Esophagus squamous epithelium (tissue), 5 donors: ENCODE measurements at places on chromosomes 5 and 9.

DNA sequence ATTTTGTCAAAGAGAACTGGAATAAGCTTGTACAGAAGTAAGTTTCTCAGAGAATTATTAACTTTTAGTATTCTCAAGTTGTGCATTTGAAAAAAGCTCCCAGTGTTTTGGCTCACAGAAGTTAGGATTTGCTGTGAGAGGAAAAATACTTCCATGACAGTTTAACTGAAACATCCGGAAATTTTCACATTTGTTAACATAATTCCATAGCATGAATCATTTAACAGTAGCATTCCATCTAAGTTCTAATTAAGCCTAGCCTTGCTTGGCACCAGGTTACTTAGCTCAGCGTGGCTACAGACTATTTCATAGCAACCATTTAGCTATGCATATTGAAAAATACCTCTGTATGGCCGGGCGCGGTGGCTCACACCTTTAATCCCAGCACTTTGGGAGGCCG lies 90.8 kb downstream of the LNPEP start:
- no peak for DNase-seq

DNA sequence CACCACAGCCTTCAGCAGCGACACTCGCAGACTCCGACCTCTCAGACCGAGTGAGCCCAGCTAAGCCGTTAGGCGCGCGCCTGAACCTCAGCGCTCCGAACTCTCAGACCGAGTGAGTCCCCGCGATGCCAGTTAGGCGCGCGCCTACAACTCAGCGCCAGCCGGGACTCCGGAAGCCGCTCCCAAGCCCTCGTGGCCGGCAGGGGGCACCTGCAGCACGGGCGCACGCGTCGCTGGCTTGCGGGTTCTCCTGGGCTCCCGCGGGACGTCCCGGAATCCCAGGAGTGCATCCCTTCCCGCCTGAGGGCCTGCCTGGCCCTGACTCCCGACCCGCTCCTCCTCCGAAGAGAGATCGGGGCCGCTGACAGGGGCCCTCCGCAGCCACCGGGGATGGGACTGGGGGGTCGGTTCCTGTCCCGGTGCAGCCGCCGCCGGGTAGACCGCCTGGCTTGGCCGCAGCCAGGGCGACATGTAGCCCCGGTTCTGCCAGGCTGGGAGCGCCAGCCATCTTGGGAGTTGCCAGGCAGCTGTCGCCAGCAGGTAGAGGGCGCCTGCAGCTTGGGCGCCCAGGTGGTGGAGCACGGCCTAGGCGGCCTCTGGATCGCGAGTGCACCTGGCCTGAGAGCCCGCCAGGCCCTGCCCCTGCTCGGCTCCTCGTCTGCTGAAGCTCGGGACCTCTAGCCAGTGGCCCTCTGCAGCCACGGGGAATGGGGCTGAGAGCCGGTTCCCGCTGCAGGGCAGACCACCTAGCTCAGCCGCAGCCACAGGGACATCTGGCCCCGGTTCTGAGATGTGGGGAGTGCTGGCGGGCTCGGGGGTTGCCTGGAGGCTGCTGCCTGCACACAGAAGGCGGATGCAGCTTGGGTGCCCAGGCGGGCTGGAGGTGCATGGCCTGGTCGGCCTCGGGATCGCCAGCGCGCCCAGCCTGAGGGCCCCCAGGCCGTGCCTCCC lies at the start of gene ANKRD18A:
ANKRD18A (minus strand) TSS at position 114 of the 951 bp plus-strand sequence. CDS start 311 bp downstream, outside the sequence.
- no peak for DNase-seq

DNA sequence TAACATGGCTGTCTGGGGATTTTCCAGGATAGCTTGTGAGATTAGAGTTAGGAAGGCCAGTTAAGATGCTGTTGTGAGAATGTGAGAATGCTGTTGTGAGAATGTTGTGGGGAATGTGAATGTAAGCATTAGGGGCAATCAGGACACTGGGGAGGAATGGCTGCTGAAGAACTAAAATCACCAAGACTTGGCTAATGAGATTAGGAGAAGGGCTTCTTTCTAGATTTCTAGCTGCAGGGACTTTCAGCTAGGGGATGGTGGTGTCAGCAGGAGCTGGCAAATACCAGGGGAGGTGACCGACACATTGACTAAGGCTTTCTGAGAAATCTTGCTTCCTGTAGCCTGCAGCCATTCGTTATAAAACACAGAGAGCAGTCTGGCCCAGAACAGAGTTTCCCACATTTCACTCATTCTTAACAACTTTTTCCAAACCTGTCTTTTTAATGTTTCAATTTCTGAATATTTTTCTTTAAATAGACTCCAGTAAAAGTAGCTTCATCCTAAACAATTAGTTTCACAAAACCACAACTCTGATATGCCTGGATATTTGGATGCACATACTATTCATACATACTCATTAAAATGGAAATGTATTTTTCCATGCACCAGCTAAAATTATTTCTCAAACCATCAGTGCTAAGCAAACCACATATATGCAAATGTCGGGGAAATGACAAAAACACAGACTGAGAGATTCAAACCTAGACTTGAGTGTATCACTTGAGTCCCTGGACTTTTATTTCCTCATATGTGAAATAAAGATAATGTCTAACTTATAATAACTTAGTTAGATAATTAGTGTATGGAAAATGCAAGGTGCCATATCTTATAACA lies 89.3 kb upstream of the TNC start:
- DNase-seq: no peak

- DNase-seq: no peak
Measured at GRCh38 chr5:181189962-181190710, 14.9 kb downstream of the TRIM7 start.

GRCh38 chr5:34822956-34823715 lies 15.8 kb upstream of the TTC23L start:
- DNase-seq: no peak

DNA sequence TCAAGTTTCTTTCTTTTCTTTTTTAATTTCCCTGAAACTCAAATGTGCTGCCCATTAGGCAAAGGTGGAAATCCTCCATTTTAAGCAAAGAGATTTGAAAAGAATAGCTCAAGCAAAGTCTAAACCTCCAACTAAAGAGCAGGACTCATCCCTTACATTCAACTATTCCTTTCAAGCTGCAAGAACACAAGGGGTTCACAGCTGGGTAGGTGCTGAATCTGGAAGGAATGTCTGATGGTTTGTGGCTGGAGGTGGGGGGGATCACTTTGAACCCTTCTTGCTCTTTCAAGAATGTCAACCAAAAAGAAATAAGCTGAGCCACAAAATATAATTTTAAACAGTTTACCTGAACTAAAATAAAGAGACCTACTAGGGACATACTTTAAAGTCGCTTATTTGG lies 375.7 kb upstream of the CDH10 start:
- no peak for DNase-seq

- no peak for DNase-seq
Measured at GRCh38 chr9:91896097-91896496, 53.9 kb downstream of the ROR2 start.

GRCh38 chr9:137162505-137163364 lies 7.1 kb downstream of the LRRC26 start:
- DNase-seq: no peak

DNA sequence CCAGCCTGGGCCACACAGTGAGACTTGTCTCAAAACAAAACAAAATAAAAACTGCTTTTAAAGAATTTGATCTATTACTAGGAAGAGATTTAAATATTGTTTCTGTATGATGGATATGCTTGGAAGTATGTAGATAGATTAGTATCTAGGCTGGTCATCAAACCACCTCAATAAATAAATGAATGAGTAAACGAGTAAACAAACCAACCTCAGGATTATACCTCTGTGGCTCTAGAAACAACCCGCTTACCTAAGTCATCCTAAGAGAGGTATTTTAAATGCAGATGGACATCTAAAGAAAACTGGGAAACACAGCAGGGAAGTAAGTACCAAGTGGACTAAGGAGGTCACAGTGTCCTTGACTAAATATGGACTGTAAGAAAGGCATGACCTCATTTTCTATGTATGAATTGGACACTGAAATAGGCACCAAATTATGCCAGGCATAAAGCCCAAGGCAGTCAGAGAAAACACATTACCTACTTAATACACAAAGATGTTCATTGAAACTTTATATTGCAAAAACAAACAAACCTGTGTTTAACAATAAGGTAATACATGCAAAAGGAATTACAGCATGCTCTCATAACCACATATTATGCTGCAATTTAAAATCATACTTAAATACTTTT lies 7.3 kb downstream of the ANKH start:
- DNase-seq: no peak

GRCh38 chr5:177588413-177588909 lies 3.5 kb upstream of the TMED9 start:
- no peak for DNase-seq
